ENCODE measurements at places on chromosomes 13 and 19. TPM values are rescaled to one million over a fixed set of nuclear protein-coding genes. Genes with fewer than 3 reads are reported as not detected.

GRCh38 chr13:77692746-77693448, 4.6 kb upstream of the SLAIN1 start:
- no peaks in the 10 kb centered on the region for H3K36me3 ChIP-seq
- H3K27ac ChIP-seq: no peak overlapping the region
- H3K27me3 ChIP-seq: no peaks in the 10 kb centered on the region
- H3K4me1 ChIP-seq: peaks cover 14% of the 10 kb centered on the region

- DNase-seq: no peak
- no peaks in the 10 kb centered on the region for H3K4me1 ChIP-seq
- H3K36me3 ChIP-seq: no peaks in the 10 kb centered on the region
- no peak overlapping the region for H3K27ac ChIP-seq
- no peaks in the 10 kb centered on the region for H3K27me3 ChIP-seq
Observed at GRCh38 chr13:52925251-52925650, 76.8 kb upstream of the PCDH8 start.

GRCh38 chr19:38142176-38143035, 81.6 kb downstream of the DPF1 start:
- no peak overlapping the region for H3K4me3 ChIP-seq
- DNase-seq: no peak

CDC37 gene
- 51.8 TPM for polyA plus RNA-seq

NLRP9 gene
- not detected for polyA plus RNA-seq

Measured in CD4-positive, alpha-beta memory T cell (primary cell).